ENCODE measurements at places on chromosomes 12 and 14. TPM values are rescaled to one million over a fixed set of nuclear protein-coding genes. Genes with fewer than 3 reads are reported as not detected.

Gene RAPGEF3
- total RNA-seq = 1.1 TPM

Gene CCDC197
- 0.25 TPM for total RNA-seq

Gene PLEKHG7
- not detected for total RNA-seq

Gene KLRF2
- 0.58 TPM for total RNA-seq

Gene TAS2R9
- total RNA-seq = 0.28 TPM

Gene CAPS2
- 9.9 TPM for total RNA-seq

Gene FOXM1
- total RNA-seq = 73.9 TPM

Gene IPO8
- 49.5 TPM for total RNA-seq

Gene P2RX2
- total RNA-seq = not detected

- H3K36me3 ChIP-seq = no peaks in the 10 kb centered on the region
- H3K27ac ChIP-seq = no peak overlapping the region
- H3K4me3 ChIP-seq = no peak overlapping the region
- H3K4me1 ChIP-seq = peaks cover 24% of the 10 kb centered on the region
Observed at GRCh38 chr14:72546344-72547016, 347.4 kb downstream of the DPF3 start.

GRCh38 chr12:49340971-49341776 is 4.2 kb upstream of the C1QL4 start:
- peaks cover 88% of the 10 kb centered on the region for H3K27me3 ChIP-seq
- no peak for DNase-seq
- H3K4me1 ChIP-seq = peaks cover 17% of the 10 kb centered on the region

GRCh38 chr12:10142976-10143589 is 13.1 kb upstream of the CLEC7A start:
- H3K36me3 ChIP-seq = no peaks in the 10 kb centered on the region
- H3K27ac ChIP-seq = no peak overlapping the region
- peaks cover 24% of the 10 kb centered on the region for H3K27me3 ChIP-seq
- H3K4me3 ChIP-seq = no peak overlapping the region

- no peak for DNase-seq
- H3K4me3 ChIP-seq = no peak overlapping the region
- H3K27ac ChIP-seq = no peak overlapping the region
- peaks cover 35% of the 10 kb centered on the region for H3K4me1 ChIP-seq
- H3K36me3 ChIP-seq = peaks cover 22% of the 10 kb centered on the region
Observed at GRCh38 chr14:24432259-24433131, 2.7 kb downstream of the KHNYN start.

- peaks cover 11% of the 10 kb centered on the region for H3K36me3 ChIP-seq
- DNase-seq = no peak
Observed at GRCh38 chr12:53101266-53101665, 2.0 kb upstream of the SOAT2 start.

DNA sequence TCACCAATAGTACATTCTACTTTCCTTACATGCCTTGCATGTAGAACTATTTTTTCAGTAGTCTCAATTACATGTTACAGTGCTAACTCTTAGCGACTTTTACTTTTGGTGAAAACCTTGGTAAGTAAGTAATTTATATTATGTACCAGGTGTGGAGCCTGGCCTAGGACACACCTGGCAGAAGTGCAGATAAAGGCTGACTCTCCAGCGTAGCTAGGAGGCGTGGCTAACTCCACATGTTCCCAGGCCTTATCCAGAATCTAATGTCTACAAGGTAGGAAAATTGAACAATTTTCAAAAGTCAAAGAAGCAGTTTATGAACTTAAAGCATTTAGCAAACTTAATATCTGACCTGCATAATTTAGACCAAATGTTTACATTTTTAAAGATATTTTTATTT is 157.4 kb downstream of the DHRS2 start:
- H3K36me3 ChIP-seq = no peaks in the 10 kb centered on the region
- DNase-seq = no peak
- no peak overlapping the region for H3K4me3 ChIP-seq
- no peak overlapping the region for H3K27ac ChIP-seq
- peaks cover 25% of the 10 kb centered on the region for H3K27me3 ChIP-seq

DNA sequence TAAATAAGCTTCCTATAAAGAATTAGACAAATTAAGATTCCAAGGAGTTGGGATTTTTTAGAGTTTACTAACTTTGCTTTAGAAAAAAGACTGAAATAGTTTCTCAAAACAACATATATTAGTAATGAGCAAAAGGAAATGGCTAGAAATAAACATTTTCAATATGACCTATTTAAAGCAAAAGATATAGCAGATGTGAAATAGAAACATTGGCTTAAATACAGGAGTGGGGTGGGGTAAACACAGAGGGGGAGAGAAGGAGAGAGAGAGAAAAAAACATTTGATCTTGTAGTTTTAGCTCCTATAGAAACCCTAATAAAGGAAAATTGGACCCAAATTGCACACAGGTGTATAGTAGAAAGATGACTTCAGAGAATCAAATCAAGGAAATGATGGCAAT is 794.5 kb downstream of the MED13L start:
- no peaks in the 10 kb centered on the region for H3K4me1 ChIP-seq
- no peak overlapping the region for H3K4me3 ChIP-seq
- no peaks in the 10 kb centered on the region for H3K27me3 ChIP-seq
- no peak overlapping the region for H3K27ac ChIP-seq
- H3K36me3 ChIP-seq = no peaks in the 10 kb centered on the region

- DNase-seq = no peak
- peak overlapping the region; percentile 91 for H3K4me3 ChIP-seq
- H3K36me3 ChIP-seq = peaks cover 58% of the 10 kb centered on the region
Observed at GRCh38 chr12:14953752-14954151, 7.6 kb downstream of the ARHGDIB start.

GRCh38 chr14:22509751-22510300 is 79.2 kb downstream of the DAD1 start:
- H3K4me1 ChIP-seq = peaks cover 60% of the 10 kb centered on the region
- DNase-seq = no peak
- H3K27ac ChIP-seq = peak overlapping the region; percentile 96
- H3K27me3 ChIP-seq = no peaks in the 10 kb centered on the region
- peak overlapping the region; percentile 91 for H3K4me3 ChIP-seq

DNA sequence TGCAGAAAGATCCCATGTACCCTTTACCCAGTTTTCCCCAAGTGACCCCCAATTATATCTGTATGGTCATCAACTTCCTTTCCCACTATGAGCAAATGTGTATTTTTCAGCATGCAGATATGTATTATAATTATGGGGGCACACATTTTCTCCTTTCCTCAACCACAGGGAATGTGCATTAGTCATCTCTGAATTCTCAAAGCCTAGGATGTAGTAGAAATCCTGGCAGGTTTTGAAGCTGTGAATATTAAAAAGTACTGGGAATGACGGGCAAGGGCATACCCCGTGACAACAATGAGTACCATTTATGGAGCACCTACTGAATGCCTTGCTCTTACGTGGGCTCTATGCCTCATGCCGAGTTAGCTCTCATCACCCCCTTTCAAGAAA is 71.5 kb downstream of the VWF start:
- no peak for DNase-seq
- no peak overlapping the region for H3K27ac ChIP-seq
- H3K36me3 ChIP-seq = no peaks in the 10 kb centered on the region
- H3K4me3 ChIP-seq = no peak overlapping the region
- H3K27me3 ChIP-seq = peaks cover 7% of the 10 kb centered on the region
- no peaks in the 10 kb centered on the region for H3K4me1 ChIP-seq

DNA sequence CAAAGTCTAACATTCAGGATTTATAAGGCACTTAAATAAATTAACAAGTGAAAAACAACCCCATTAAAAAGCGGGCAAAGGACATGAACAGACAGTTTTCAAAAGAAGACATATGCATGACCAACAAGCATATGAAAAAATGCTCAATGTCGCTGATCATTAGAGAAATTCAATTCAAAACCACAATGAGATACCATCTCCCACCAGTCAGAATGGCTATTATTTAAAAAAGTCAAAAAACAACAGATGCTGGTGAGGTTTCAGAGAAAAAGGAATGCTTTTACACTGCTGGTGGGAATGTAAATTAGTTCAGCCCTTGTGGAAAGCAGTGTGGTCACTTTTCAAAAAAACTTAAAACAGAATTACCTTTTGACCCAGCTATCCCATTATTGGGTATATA is 60.7 kb upstream of the BDKRB2 start:
- no peaks in the 10 kb centered on the region for H3K4me1 ChIP-seq
- H3K4me3 ChIP-seq = no peak overlapping the region
- H3K27ac ChIP-seq = no peak overlapping the region

- H3K36me3 ChIP-seq = no peaks in the 10 kb centered on the region
- H3K4me1 ChIP-seq = no peaks in the 10 kb centered on the region
- no peak overlapping the region for H3K4me3 ChIP-seq
Observed at GRCh38 chr14:38502239-38502638, 246.3 kb upstream of the CLEC14A start.

- no peak for DNase-seq
- no peaks in the 10 kb centered on the region for H3K4me1 ChIP-seq
- H3K27ac ChIP-seq = no peak overlapping the region
- no peaks in the 10 kb centered on the region for H3K36me3 ChIP-seq
Observed at GRCh38 chr12:98174428-98174809, 341.0 kb upstream of the TMPO start.

- no peaks in the 10 kb centered on the region for H3K4me1 ChIP-seq
- H3K27ac ChIP-seq = no peak overlapping the region
- no peaks in the 10 kb centered on the region for H3K36me3 ChIP-seq
- DNase-seq = no peak
Observed at GRCh38 chr14:104405360-104406226, 174.0 kb upstream of the C14orf180 start.

DNA sequence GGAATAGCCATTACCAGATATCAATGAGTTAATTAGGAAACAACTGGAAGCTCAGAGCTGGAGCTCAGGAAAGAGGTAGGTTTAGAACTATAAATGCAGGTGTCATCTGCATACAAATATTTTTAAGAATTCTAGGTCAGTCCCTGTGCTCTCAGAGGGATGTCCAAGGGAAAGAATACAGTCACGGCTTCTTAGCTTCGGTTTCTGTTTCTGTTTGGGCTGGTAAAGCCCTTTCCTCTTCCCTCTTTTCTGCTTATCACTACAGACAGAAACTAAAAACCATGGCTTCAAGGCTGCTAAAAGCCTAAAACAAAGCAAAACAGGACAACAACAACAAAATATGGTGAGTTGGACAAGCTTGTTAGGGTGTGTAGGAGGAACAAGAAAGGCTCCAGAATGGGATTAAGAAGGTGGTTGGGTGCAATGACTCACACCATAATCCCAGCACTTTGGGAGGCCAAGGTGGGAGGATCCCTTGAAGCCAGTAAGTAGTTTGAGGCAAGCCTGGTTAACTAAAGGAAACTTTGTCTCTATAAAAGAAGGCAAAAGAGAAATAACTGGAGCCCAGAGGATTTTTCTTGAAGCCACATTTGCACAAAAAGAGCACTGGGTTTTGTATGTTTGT is 113.0 kb downstream of the SEC23A start:
- no peak for DNase-seq
- peak overlapping the region; percentile 76 for H3K4me3 ChIP-seq
- H3K27ac ChIP-seq = peak overlapping the region; percentile 79
- H3K4me1 ChIP-seq = peaks cover 15% of the 10 kb centered on the region
- H3K27me3 ChIP-seq = peaks cover 6% of the 10 kb centered on the region

DNA sequence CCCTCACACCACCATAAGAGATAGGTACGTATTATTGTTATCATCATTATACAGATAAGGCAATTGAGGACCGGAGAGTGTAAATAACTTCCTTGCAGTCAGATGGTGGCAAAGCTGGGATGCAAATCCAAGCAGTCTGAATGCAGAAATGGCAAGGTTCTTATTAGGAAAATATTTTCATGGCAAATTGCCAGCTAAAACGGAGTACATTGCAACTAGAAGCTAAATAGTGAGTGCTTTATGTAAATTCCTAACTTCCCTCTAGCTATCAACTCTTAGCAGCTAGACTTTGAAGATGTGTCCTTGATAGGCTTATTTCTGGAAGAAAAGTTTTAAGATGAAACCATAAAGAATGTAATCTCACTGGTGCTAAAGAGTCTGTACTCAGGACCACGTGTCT is 323.9 kb upstream of the DIO2 start:
- DNase-seq = no peak
- H3K36me3 ChIP-seq = peaks cover under 1% of the 10 kb centered on the region
- no peaks in the 10 kb centered on the region for H3K27me3 ChIP-seq
- H3K4me1 ChIP-seq = no peaks in the 10 kb centered on the region
- H3K4me3 ChIP-seq = no peak overlapping the region

DNA sequence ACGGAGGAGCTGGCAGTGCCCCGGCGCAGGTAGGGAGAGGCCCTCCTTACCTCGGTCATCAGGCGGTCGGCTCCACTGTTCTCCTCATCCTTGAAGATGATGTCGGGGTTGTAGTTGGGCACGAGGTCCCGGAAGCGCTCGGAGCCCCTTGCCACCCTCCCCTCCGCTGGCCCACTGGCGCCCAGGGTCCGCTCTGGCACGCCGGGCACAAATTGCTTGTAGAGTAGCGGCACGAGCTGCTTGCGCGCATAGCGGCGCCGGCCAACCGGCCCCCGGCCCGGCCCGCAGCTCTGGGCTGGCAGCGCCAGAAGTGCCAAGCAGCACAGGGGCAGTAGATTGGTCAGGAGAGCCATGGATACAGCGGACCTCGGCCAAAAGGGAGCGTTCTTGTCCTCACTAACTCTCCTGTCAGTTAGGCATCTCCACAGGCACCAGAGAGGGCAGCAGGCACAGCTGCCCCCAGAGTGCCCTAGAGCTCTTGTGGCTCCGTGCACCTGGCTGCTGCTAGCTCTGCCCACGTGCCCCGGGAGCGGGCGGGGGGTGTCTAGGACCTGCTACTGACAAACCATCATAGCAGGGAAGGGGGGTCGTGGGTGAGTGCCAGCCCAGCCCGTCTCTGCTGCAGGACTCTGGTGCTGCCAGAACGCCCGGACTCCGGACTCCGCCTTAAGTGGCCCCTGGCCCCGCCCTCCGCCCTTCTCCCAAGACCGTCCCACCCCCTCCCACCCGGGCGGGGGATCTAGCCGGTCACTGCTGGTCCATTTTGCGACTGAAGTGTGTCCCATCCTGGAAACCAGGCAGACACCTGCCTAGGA is at the start of gene DHH:
Gene DHH, minus strand, starts transcription at position 642 of the 815 bp plus-strand sequence. Its CDS starts 289 bp downstream, at position 353.
- H3K27me3 ChIP-seq = peaks cover 51% of the 10 kb centered on the region
- no peak within 1 kb of the TSS for H3K27ac ChIP-seq
- peaks cover 10% of the 10 kb centered on the region for H3K36me3 ChIP-seq
- peak; percentile 38 for DNase-seq
- H3K4me1 ChIP-seq = peaks cover 30% of the 10 kb centered on the region
- peak within 1 kb of the TSS; percentile 52 for H3K4me3 ChIP-seq

DNA sequence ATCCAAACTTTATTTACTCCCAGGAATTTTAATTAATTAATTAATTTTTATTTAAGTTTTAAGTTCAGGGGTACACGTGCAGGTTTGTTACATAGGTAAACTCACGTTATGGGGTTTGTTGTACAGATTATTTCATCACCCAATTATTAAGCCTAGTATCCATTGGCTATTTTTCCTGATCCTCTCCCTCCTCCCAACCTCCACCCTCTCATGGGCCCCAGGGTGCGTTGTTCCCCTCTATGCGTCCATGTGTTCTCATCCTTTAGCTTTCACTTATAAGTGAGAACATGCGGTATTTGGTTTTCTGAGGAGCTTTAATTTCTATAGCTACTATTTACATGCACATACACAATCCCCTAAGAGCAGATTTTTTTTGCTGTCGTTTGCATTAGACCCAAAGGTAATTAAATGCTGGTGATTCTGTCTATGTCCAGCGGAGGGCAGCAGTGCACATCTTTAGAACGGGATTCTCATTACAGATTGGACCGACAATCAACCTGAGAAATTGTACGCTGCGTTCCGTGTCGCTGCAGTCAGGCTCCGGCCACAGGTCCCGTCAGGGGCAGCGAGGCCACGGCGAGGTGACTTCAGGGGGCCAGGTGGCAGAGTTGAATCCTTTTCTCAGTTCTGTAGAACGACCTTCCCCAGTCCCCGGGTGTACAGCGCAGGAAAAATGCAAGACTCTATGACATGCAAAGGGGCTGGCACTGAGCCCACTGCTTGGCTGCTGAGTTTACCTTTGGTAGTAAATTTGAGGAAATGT is 11.6 kb downstream of the TMEM30B start:
- no peak overlapping the region for H3K27ac ChIP-seq
- H3K4me3 ChIP-seq = peak overlapping the region; percentile 70
- H3K27me3 ChIP-seq = peaks cover 52% of the 10 kb centered on the region
- DNase-seq = peak; percentile 72
- H3K36me3 ChIP-seq = no peaks in the 10 kb centered on the region

All from activated naive CD8-positive, alpha-beta T cell treated with anti-CD3 and anti-CD28 coated beads, Interleukin-2, amount 10 ng/mL, durations not matched to agents 7 days and 5 days (primary cell).